Gastroesophageal sphincter (tissue), 4 donors: ENCODE measurements at places on chromosomes 2 and 18.

- ATAC-seq: no peak
Observed at GRCh38 chr2:119545754-119546446, 1.7 kb downstream of the CFAP221 start.

GRCh38 chr18:46265196-46266156 lies 161.3 kb downstream of the HAUS1 start:
- ATAC-seq: no peak

GRCh38 chr2:239122421-239123110 lies 274.7 kb downstream of the TWIST2 start:
- no peak for ATAC-seq

GRCh38 chr2:28062867-28063266 lies 172.3 kb downstream of the BABAM2 start:
- ATAC-seq: no peak

- ATAC-seq: peak; percentile 24
Observed at GRCh38 chr2:190343089-190343535, 277 bp upstream of the INPP1 start.

- ATAC-seq: no peak
Observed at GRCh38 chr2:95021023-95021416, 4.5 kb upstream of the MAL start.

- no peak for ATAC-seq
Observed at GRCh38 chr2:61014763-61015162, 2.8 kb upstream of the PEX13 start.

GRCh38 chr2:219443016-219443696 lies 8.5 kb downstream of the SPEG start:
- no peak for ATAC-seq

DNA sequence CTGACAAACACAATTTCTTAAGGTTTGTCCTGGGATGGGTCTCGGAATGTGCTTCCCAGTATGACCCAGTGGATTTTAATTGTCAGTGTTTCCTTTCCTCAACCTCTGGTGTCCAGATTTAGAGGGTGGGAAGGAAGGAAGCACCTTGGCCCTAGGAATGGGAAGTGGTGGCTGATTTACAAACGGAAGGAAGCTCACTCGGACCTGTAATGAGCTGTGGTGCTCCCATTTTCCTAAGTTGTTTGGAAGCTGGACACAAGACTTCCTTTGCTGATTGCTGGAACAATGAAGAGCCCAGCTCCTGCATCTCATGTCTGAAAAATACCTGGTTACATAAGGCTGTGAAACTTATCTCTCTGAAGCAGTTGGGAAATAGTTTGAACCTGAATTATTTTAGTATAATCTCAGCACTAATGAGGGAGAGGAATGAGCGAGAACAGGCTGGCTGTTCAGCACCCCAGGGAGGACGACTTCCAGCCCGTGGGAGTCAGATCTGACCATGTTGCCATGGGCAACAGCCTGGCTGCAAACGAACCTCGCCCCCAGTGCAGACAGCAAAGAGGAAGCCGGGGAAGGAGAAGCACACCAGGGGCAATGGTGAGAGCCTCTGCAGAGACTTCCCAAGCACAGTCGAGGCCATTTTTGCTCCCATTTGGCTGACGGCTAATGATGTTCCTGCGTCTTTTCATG lies 74.4 kb upstream of the ASB18 start:
- no peak for ATAC-seq

DNA sequence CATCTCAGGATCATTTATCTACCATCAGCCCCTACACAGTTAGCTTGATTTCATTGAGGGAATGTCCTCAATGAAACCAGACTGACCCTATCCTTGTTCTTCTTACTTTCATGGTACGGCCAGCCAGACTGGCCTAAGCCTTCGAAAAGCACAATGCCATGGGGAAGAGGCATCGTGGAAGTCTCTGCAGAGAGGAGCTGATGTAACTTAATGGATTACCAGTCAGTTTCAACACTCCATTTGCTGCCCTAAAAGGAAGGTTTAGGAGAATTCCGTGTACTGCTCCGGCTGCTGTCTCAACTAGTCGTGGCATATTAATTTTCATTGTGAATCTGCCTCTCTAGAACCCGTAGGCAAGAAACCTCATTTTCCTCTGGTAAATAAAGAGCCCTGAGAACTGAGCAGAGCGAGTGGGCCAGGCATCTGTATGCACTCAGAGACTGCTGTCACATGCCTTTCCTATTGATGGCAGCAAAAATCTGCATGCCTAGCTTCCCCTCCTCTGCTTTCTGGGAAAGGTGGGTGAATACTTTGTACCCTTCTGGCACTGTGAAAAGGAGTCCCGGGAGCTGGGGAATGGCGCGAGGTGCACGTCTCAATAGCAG lies 184.9 kb downstream of the KLHL29 start:
- peak; percentile 37 for ATAC-seq
